ENCODE measurements at places on chromosomes 6 and 20.

- DNase-seq: no peak
Measured at GRCh38 chr6:147752689-147753403, 244.4 kb downstream of the SAMD5 start.

GRCh38 chr6:48169635-48170034 is 58.6 kb upstream of the PTCHD4 start:
- DNase-seq: no peak

DNA sequence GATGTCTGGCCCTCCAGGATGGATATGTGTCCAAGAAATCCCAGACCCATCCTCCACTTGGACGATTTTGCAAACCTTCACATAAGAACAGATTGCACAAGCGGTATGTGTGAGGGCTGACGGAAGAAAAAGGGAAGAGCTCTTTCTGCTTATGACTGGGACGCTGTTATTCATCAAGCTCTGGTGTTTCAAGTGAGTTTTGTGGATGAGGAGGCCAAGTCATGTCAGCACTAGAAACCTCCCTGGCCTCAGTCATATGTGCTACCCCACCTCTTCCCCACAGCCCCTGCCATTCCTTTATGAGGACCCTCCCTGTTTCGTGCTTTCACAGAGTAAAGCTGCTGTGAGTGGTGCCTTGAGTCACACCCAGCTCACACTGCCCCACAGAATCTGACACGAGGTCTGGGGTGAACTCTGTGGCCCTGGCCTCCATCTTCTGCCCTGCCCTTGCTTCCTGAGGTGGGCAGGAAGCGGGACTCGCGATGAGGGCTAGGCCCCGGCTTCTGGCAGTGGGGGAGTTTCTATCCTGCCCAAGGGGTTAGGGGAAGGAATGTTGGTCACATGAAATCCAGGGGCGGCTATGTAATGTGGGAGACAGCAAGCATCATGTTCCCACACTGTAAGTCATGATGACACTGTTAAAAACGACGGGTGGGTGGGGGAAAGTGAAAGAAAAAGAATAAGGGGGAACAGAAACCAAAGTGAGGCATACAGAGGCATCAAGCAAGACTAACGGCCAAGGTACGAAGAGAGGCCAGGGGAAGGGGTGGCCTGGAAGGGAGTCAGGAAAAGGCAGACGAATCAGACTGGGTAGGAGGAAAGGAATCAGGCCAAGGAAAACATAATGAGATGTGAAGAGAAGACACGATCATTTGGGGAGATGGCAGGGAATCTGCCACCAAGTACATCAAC is 78.1 kb downstream of the PRDM1 start:
- DNase-seq: no peak

GRCh38 chr6:85579581-85579980 is 14.1 kb downstream of the SNX14 start:
- no peak for DNase-seq

- peak; percentile 41 for DNase-seq
Measured at GRCh38 chr6:15365273-15365687, 119.4 kb downstream of the JARID2 start.

DNA sequence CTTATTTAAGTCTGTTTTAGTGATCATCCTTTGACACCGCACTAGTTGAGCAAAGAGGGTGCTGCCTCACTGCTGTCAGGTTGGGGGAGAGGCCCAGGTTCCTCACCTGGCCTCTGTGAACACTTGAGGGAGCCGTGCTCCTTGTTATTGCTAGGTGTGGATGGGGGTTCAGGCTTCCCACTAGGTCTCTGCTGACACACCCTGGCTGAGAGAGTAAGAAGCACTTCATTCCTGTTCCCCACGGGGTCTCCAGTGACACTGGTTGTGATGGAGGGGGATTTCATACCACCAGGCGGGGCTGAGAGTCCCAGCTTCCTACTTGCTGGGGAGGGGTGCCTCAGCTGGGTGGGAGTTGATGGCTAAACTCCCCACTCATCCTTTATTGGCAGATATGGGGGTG is 11.1 kb upstream of the NOTCH4 start:
- no peak for DNase-seq

GRCh38 chr6:154537511-154538325 is 27.2 kb upstream of the CNKSR3 start:
- DNase-seq: no peak

GRCh38 chr20:32455171-32455900 is 97.2 kb downstream of the ASXL1 start:
- DNase-seq: no peak

GRCh38 chr6:108476847-108477430 is 83.8 kb upstream of the FOXO3 start:
- DNase-seq: no peak

- DNase-seq: peak; percentile 73
Measured at GRCh38 chr6:12343122-12343439, 52.9 kb downstream of the EDN1 start.

DNA sequence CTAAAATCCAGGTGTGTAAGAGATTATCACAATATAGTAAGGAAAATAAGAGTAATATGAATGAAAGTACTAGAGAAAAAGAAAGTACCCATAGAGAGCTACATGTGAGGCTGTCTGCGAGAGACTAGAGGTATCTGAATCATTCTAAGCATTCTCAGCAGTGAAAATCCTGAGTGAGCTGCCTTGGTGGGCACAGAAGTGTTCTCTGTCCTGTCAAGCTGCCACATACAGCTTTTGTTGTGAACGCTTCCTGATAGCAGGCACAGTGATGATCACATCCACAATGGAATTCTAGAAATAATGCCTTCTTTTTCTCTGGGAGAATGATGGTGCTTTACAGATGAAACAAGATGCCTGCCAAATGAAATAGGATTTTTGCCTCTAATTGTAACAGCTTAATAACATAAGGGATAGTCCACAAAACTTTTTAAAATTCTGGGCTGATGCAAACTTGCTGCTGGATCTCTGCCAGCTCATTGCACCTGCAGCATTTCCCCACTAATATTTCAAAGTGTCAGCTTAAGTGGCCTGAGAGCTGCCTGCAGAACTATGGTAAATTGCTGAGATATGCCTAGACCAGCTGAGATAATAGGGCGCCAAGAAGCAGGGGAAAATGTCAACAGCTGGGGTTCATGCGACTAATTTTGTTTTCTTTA is 620.5 kb downstream of the DOK5 start:
- DNase-seq: no peak

Measured in epithelial cell of prostate (primary cell).